Fibroblast of skin of abdomen (primary cell): ENCODE measurements at places on chromosomes 7 and 10.

- DNase-seq, result no peak
Measured at GRCh38 chr10:59891349-59891748, 15.0 kb downstream of the CCDC6 start.

DNA sequence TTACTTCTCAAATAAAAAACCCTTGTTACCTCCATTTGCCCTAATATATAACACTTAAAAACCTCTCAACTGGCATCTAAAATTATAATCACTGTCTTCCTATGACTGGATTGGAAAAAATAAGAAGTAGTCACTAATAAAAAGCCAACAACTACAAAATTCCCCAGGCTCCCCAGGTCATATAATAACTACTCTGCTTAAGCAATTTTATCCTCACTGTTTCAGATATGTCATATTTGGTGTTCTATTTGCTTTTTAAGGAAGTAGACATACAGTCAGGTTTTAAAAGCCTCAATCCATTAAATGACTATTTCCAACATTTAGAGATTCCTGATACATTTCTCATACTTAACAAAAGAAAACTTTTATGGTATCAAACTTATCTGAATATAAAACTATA lies 2.4 kb downstream of the H2AZ2 start:
- no peak for DNase-seq

- DNase-seq, result no peak
Measured at GRCh38 chr7:139950881-139951525, 111.7 kb downstream of the PARP12 start.

DNA sequence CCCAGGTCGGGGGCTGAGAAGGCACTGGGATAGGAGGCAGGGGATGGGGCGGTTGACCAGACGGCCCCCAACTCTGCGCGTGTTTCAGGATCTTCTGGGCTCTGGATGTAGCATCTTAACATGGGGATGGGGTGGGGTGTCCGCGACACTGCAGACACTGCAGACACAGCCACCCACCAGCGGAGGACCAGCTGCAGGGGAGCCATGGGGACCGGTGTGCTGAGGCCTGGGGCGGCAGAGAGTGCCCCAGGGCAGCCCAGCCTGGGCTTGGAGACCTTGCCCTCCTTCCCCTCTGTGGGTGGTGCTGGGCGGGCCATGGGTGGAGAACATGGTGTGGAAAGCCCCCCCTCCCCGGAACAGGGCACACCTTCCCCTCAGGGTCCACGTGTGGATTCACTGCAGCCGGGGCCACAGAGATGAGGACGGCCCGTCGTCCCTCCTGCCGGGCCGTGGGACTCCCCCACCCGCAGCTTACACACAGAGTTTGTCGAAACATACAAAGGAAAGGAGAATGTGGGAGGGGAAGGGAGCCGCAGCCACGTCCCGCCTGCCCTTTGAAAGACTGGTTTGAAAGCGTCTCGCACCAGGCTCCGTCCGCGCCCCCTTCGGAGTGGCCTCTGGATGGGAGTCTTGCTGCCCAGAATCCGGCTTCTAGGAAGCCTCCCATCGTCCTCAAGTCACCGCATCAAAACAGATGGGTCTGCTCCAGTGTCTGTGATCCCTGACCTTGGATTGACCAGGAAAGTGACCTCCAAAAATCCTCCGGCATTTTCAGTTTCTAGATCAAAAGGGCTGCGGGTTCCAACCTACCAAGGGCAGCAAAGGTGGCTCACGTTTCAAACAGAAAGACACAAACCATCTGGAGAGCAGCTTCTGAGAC lies 91.5 kb upstream of the TCERG1L start:
- no peak for DNase-seq

DNA sequence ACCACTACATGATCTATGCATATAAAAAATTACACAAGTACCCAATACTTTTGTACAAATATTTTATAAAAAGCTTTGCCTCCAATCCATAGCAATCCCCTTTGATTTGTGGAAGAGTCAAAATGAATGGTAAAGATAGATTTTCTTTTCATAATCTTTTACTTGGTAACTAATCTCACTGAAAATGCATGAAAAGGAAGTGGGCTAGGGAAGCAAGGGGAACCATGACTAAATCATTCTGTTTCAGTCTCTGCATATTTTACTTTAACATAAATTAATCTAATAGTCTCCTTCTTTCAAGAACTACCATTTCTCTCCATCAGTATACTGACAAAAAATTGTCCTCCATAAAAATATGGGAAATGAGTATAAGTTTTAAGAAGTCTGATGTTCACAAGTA lies 96.9 kb downstream of the TES start:
- no peak for DNase-seq

GRCh38 chr10:87816163-87816897 lies 1.7 kb downstream of the ATAD1 start:
- no peak for DNase-seq

GRCh38 chr10:130761788-130762301 lies 549.7 kb downstream of the TCERG1L start:
- DNase-seq, result no peak

DNA sequence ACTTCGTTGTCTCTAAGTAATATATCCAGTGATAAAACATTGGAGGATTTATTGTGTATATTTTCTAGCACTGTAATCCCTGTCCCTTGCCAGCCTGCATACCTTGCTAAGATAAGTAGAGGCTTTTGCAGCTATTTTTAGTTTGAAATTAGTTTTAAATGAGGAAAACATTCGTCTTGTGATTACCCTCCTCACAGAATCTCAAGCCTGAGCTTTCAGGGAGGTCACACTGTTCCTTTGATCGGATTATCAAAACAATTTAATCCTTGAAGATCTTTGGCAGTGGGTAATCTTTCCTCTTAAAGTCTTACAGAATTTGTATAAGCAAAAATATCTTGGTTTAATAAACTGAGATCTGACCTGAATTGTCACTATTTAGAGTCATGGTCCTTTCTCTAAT lies 897.0 kb upstream of the CELF2 start:
- no peak for DNase-seq

DNA sequence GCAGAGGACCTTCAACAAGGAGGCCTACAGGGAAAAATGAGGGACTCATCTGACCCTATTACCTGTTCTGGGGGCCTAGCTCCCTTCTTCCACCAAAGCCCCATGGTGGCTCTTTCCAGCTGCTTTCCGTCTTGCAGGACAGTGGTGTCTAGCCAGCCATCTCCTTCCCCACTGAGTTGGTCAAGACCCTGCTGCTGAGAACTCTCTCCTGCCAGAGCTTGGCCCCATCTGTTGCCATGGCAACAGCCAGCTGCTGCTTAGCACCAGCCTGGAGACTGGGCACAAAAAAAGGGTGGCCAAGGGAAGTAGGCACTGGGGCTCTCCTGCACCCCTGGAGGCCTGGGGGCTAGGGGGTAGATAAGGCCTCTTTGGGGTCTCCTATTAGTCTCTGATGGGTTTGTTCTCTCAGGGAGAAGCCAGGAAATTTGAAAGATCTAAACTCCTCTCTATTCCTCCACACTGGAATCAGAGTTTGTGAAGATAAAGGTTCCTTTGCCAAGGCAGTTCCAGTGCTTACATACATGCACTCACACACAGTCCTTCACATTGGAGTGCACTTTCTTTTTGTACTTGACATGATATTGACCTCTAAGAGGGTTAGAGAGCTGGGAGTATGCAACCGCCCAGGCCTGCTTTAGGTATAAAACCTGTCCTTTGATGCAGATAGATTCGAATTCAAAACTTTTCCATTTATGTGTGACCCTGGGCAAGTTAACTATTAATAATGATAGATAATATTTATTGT lies 15.8 kb downstream of the TSPAN33 start:
- DNase-seq, result no peak

- DNase-seq, result no peak
Measured at GRCh38 chr10:129936923-129937300, 27.2 kb downstream of the EBF3 start.

DNA sequence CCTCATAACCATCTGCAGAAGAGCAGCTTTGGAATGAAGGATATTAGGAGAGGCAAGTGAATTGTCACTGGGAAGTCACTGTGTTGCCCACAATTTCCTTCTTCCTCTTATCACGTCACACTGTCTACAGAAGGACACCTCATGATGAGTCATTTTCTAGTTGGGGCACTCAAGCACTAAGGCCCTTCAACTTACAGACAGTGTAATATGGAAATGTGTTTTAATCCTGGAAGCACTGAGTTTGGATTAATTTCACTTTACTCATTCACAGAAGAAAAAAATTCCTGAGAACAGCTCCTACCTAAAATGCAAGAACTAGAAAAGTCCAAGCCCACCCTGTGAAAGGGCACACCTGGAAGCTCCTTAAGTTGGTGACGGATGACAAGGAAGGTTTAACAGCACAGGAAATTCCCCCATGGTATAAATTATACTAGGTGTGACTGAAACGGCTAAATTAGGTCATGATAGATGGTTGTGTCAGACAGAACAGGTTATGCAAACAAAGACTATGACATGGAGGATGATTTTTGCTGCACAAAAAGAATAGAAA lies 56.6 kb downstream of the PARD3 start:
- DNase-seq, result peak; percentile 89

GRCh38 chr10:80485076-80485945 lies 31.2 kb downstream of the TSPAN14 start:
- DNase-seq, result no peak
